ENCODE measurements at places on chromosomes 6 and 20. TPM values are rescaled to one million over a fixed set of nuclear protein-coding genes. Genes with fewer than 3 reads are reported as not detected.
A peak's percentile ranks its signal among the peaks of the same experiment; 100 is the strongest.

ENPP3 gene
- 0.29 TPM for total RNA-seq

TBCC gene
- total RNA-seq = 61.2 TPM

SYCP2 gene
- 23.6 TPM for total RNA-seq

AAR2 gene
- 45.1 TPM for total RNA-seq

SUPT3H gene
- 6.4 TPM for total RNA-seq

GGTLC1 gene
- not detected for total RNA-seq

RSPO4 gene
- not detected for total RNA-seq

- peak; percentile 1 for DNase-seq
Measured at GRCh38 chr6:64732888-64733287, 974.1 kb downstream of the EYS start.

- no peak for DNase-seq
Measured at GRCh38 chr20:31718952-31719643, 3.6 kb downstream of the BCL2L1 start.

GRCh38 chr6:100269189-100269588 is 195.5 kb downstream of the SIM1 start:
- DNase-seq = peak; percentile 47

- peak; percentile 31 for DNase-seq
Measured at GRCh38 chr6:53926505-53926904, 131.7 kb downstream of the LRRC1 start.

- no peak for DNase-seq
Measured at GRCh38 chr6:170485159-170485558, 67.9 kb downstream of the PSMB1 start.

- DNase-seq = no peak
Measured at GRCh38 chr6:161396539-161396938, 122.7 kb upstream of the AGPAT4 start.

DNA sequence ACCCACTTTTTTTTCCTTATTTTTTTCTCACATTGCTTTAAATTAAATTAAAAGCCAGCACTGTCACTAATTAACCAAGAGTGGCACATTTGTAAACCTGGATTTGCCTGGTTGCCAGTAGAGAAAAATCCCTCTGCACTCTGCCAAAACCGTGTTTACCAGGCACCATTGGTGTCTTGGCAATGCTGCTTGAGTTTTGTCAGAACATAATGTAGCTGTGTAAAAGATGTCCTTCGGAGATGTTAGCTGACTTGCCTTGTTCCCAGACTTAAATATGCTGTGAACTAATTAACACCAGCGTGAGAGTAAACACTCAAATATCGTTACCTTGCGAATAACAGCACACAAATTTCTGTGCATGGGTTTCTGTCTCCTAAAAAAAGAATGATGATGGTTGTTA is 694.9 kb upstream of the ID4 start:
- no peak for DNase-seq

- DNase-seq = no peak
Measured at GRCh38 chr6:11532097-11532496, 5.5 kb upstream of the TMEM170B start.

- DNase-seq = no peak
Measured at GRCh38 chr6:15417811-15418210, 171.9 kb downstream of the JARID2 start.

- no peak for DNase-seq
Measured at GRCh38 chr6:49527320-49527719, 23.1 kb upstream of the C6orf141 start.

DNA sequence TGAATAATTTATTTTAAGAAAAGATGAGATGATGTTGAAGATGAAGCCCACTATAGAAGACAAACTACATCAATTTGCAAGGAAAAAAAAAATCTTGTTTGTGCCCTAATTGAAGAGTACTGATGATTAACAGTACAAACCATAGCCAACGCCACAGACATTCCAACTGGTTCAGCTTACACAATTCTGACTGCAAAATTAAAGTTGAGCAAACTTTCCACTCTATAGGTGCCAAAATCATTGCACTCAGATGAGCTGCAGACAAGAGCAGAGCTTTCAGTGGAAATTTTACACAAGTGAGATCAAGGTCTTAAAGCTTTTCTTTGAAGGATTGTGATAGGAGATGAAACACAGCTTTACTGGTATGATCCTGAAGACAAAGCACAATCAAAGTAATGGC is 85.3 kb downstream of the OGFRL1 start:
- no peak for DNase-seq

DNA sequence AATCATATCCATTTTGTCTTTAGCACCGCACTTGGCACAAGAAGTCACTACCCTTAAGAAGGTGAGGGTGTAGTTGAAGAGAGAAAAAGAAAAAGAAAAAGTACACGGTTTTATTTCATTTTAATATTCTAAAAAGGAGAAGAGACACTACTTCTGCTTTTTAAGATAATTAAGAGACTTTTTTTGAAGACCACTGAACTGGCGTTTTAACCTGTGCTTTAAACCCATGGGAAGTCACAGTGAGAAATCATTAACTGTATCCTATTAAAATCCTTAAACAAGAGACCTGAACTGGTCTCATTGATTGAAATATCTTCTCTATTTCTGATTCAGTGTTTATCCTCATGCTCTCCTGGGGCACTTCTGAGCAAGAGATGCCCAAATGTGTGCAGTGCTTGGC is 243.5 kb downstream of the TMEM242 start:
- no peak for DNase-seq

GRCh38 chr6:119256978-119257462 is 92.5 kb downstream of the MAN1A1 start:
- DNase-seq = no peak

- no peak for DNase-seq
Measured at GRCh38 chr20:61980647-61981583, 84.8 kb downstream of the TAF4 start.

DNA sequence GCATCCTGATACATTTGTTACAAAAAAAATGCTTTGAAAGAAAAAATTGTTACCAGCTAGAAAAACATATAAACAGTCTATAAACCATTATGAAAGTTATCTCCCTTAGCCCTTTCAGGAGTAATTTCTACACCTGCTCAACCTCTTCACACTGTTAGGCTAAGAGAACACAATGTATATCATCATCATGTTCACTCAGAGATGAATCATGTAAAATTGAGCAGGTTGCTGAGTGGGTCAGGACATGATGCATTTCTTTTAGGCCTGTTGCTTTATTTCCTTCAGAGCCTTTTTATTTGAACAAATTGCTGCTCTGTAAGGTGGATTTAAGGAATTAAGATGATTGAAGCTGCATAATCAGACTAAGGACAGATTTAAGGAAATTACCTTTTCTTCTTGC is 531.3 kb upstream of the MAN1A1 start:
- no peak for DNase-seq
